Fibroblast of the aortic adventitia (primary cell): ENCODE measurements at places on chromosomes 12 and 14.

- DNase-seq = no peak
These were observed 503.7 kb downstream of the SLC6A15 start for GRCh38 chr12:84408936-84409335.

DNA sequence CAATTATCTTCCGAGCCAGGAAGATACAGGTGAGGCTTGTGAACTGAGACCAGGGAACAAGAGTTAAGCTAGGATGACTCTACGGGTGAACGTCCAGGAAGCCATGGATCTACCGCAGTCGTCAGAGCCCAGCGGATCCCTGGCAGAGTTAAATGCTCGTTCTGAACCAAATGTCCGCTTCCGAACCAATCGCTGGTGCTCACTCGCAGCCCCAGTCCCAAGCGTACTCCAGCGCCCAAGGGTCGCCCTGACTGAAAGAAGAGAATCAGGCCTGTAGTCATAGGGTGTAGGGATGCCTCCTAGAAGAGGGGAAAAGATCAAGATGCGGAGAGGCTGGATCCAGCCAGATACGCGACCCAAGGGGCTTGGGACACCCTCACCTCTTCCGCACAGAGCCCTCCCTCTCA, 283 bp downstream of the VIPAS39 start:
- no peak for DNase-seq

DNA sequence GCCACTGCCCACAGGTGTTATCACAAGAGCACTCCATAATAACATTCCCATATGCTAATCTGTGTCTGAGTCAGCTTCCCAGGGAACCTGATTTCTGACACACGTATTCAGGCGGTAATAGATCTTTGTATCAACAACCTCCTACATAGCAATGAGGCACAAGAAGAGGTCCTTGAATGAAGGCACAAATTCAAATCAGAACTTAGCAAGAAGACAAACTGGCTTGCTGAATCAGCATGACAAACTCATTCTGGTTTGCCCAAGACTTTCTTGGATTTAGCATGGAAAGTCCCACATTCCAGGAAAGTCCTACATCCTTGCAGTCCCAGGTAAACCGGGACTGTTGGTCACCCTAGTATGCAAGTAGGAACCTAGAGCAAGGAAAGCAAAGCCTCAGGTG, 33.9 kb upstream of the RNU6-7 start:
- no peak for DNase-seq

DNA sequence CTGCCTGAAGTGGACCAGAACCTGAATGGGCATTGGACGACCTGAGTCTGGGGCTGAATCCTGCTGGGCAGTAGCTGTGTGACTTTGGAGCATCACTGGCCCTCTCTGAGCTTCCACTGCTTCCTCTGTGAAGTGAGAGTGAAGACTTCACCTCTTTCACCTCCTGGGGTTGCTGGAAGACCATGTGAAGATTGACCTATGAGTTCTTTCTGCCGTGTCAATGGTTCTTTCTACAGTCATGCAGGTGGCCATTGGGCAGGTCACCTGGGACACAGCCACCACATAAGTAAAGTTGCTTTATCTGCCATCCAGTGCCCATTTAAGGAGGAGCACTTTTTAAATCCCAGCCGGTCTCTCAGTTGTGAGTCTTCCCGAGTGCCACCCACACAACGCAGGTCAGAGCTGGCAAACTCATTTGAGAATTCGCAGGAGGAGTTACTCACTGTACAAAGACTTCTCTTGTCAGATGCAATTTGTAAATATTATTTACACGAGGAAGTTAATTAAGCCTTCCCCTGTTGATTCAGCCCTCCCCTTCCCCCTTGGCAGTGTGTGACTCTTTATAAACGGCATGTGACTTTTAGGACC, 74.8 kb upstream of the TCL1B start:
- DNase-seq = no peak

DNA sequence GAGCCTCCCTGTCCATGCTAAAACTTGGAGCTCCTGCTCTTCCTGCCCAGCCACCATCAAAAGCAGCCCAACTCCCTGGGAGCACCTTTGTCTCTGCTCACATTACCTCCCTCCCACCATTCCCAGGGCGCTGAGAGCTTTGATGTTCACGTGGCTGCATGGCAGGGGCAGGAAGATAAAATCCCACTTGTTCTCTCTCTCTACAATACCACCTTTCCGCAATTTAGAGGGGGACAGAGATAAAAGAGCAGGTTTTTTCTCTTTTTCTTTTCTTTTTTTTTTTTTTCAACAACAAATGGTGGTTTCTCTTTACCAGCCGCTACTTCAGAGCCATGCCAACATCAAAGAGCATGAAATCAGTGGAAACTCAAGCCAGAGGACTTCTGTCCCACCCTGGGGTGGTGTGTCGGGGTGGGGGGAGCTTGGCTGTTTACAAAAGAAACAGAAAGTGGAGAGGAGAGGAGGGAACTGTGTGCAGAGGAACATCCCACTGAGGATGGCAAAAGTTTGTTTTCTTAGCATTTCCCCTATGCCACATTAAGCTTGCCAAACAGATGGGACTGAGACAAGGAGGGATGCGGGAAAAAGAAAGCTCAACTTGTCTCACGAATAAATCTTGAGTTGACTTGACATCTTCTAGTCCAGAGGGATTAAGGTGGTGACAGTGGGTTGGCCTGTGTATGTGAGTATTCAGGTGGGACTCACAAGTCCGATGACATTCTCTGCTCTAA, 103.7 kb upstream of the NUDT4 start:
- no peak for DNase-seq

DNA sequence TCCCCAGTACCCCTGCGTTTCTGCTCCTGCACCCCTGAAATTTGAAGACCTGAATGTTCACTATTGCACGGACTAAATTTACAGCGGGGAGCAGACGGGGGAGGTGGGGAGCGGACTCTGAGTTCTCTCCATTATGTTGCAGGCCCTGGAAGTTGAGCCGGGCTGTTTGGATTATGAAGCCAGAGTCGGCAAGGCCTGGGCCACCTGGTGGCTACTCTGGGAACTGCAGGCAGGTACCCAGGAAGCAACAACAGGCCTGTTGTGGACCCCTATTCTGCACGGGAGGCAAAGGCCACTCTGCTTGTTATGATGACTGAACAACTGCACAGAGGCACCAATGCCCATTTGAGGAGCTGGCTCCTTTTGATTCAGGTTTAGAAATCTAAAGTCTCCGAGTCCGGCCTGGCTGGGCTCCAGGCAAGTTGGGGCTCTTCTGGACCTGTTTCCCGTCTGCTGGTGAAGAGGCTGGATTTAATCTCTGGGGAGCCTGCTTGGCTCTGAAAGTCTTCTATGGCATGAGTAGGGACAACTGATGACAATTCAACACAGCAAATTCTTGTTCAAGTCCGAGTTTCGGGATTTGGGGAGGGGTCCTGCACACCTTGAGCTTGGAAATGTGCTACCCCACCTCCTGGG, 34.1 kb upstream of the FAM181A start:
- DNase-seq = peak; percentile 59

GRCh38 chr12:23222801-23223200, 597.8 kb downstream of the ETNK1 start:
- no peak for DNase-seq

DNA sequence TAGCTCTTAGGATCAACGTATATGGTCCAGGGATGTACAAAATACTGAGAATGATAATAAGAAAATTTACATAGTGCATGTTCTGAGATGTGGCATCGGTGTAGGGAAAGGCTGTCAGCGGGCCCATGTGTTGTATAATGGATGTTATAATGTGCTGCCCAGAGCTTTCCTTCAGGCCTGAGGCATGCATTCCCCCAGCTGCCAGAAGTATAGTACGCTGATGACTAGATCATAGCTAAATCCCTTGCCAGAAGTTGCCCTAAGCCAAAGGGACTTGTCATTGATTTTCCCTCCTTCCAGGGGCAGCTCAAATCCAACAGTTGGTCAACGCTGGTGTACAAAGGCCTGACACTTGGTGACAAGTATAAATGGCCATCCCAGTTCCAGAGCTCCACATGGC, 6.5 kb upstream of the OR11G2 start:
- peak; percentile 5 for DNase-seq

GRCh38 chr12:53345486-53346188, 9.5 kb upstream of the SP7 start:
- DNase-seq = peak; percentile 70
